Fibroblast of lung (primary cell): ENCODE measurements at places on chromosomes 4 and X. TPM values are rescaled to one million over a fixed set of nuclear protein-coding genes. Genes with fewer than 3 reads are reported as not detected.

The RNF128 gene
- 2.3 and 8.1 TPM in 2 replicates for total RNA-seq

The PPEF1 gene
- under 0.01 TPM in 2 replicates for total RNA-seq

The PRDM8 gene
- 2.6 and 8.8 TPM in 2 replicates for total RNA-seq

The DUSP21 gene
- total RNA-seq = not detected in 2 replicates

The MED12 gene
- 17.5 and 33.2 TPM in 2 replicates for total RNA-seq

The CRMP1 gene
- 0.33 and 1.5 TPM in 2 replicates for total RNA-seq

The ZNF280C gene
- total RNA-seq = 2.3 and 4.1 TPM in 2 replicates

The ZNF732 gene
- 0.26 and 0.33 TPM in 2 replicates for total RNA-seq

The FGFR3 gene
- under 0.01 and 0.33 TPM in 2 replicates for total RNA-seq

The ASB5 gene
- total RNA-seq = 0.51 and 1.8 TPM in 2 replicates

The NPY5R gene
- not detected in 2 replicates for total RNA-seq

The NR3C2 gene
- 4.4 and 7.4 TPM in 2 replicates for total RNA-seq

The FABP2 gene
- total RNA-seq = not detected in 2 replicates

The MAMLD1 gene
- total RNA-seq = 0.77 and 3.6 TPM in 2 replicates

The PSAPL1 gene
- not detected in 2 replicates for total RNA-seq

The FATE1 gene
- total RNA-seq = not detected in 2 replicates

The OPRPN gene
- not detected in 2 replicates for total RNA-seq

The JAKMIP1 gene
- total RNA-seq = not detected in 2 replicates

The RS1 gene
- total RNA-seq = not detected in 2 replicates

The PNMA5 gene
- not detected in 2 replicates for total RNA-seq

The HELT gene
- not detected in 2 replicates for total RNA-seq

The ZNF185 gene
- 0.66 and 1.0 TPM in 2 replicates for total RNA-seq

The HAND2 gene
- under 0.01 TPM in 2 replicates for total RNA-seq

The ERVMER34-1 gene
- total RNA-seq = under 0.01 TPM in 2 replicates

The MAGIX gene
- total RNA-seq = 1.0 and 1.7 TPM in 2 replicates

The METAP1 gene
- total RNA-seq = 24.7 and 38.5 TPM in 2 replicates

The TKTL1 gene
- total RNA-seq = not detected in 2 replicates

The IGFBP7 gene
- 54.8 and 108 TPM in 2 replicates for total RNA-seq

The RPS6KA6 gene
- total RNA-seq = 3.3 and 4.5 TPM in 2 replicates
